ENCODE measurements at places on chromosomes 5 and 9. TPM values are rescaled to one million over a fixed set of nuclear protein-coding genes. Genes with fewer than 3 reads are reported as not detected.

Gene CYLC2
- total RNA-seq = not detected

Gene NEUROG1
- total RNA-seq = not detected

Gene BNC2
- not detected for total RNA-seq

Gene ACTBL2
- total RNA-seq = not detected

Gene PRDM9
- total RNA-seq = not detected

Gene TAF11L6
- total RNA-seq = not detected

Gene OSMR
- not detected for total RNA-seq

Gene SLC31A1
- 8.7 TPM for total RNA-seq

Gene GPR150
- 0.58 TPM for total RNA-seq

Gene CCDC171
- total RNA-seq = 2.5 TPM

Gene SH3RF2
- not detected for total RNA-seq

Gene PDE8B
- 0.68 TPM for total RNA-seq

Gene PCDHA7
- not detected for total RNA-seq

Gene ANKRD18A
- total RNA-seq = 0.19 TPM

Gene FOXD4L6
- not detected for total RNA-seq

Gene ELAVL2
- not detected for total RNA-seq

Gene NR4A3
- 3.6 TPM for total RNA-seq

Gene SOX30
- total RNA-seq = 0.09 TPM

Gene ZBTB5
- 9.7 TPM for total RNA-seq

Gene SPINK13
- total RNA-seq = not detected

Gene CCL28
- total RNA-seq = 11.6 TPM

Gene NACC2
- total RNA-seq = 9.7 TPM

Gene ICE1
- total RNA-seq = 28.9 TPM

Gene PRUNE2
- 0.40 TPM for total RNA-seq

Gene TMOD1
- 0.88 TPM for total RNA-seq

Gene TAF1L
- not detected for total RNA-seq

Gene HMMR
- total RNA-seq = 82.2 TPM

Gene TMEM232
- total RNA-seq = 0.76 TPM

Gene SLC24A2
- total RNA-seq = not detected

Gene SAPCD2
- total RNA-seq = 40.1 TPM

Gene IL33
- total RNA-seq = not detected

Gene LRRC19
- total RNA-seq = not detected

Gene OBP2B
- not detected for total RNA-seq

Gene ALAD
- total RNA-seq = 29.0 TPM
